ENCODE measurements at places on chromosomes 6 and 20.

- DNase-seq = no peak
Measured at GRCh38 chr6:129393654-129394053, 316.3 kb downstream of the ARHGAP18 start.

GRCh38 chr6:118663993-118664985 is 12.9 kb upstream of the CEP85L start:
- no peak for DNase-seq

GRCh38 chr6:133888929-133889556 is at the start of gene TCF21:
Gene TCF21 (plus strand): TSS chr6:133889113. CDS start chr6:133889398, 285 bp downstream.
- no peak for DNase-seq

- DNase-seq = no peak
Measured at GRCh38 chr6:89067796-89068195, 12.8 kb upstream of the PNRC1 start.

- no peak for DNase-seq
Measured at GRCh38 chr6:39381550-39382140, 59.1 kb upstream of the KCNK16 start.

GRCh38 chr20:10532361-10532760 is 97.3 kb downstream of the SLX4IP start:
- no peak for DNase-seq

DNA sequence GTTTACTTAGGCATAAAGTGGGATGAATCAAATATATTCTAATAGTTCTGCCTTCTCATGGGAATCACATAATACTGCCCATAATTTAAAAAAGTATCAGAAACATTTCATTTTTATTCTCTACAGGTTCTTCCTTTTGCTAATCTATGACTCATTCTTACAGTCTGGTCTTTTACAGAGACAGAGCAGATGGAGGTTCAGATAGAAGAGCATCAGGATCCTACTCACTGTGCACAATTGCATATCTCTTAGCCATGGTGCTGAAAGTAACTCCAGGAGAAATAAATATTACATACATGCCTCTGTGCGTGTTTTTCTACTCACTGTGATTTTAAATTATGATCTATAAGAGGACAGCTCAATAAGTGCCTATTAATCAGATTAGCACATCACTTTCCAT is 16.3 kb upstream of the OR2B6 start:
- DNase-seq = no peak

DNA sequence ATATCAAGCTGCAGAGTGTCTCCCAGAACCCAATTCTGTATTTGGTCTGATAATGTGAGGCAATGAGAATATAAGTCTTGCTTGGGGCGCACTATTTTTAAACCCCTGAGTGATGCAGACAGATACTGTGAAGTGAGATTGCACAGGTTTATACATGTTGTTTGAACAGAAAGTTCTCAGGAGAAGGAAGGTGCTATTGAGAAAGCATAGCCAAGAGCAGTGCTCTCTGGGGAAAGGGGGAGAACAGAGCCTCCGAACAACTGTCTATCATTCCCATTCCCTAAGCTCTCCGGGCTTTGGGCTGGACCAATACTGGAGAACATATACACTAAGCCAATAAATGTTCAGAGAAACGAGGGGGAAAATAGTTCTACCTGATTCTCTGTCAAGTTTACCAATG is 75.8 kb downstream of the PERP start:
- DNase-seq = no peak
